ENCODE measurements at places on chromosomes 12 and 14. TPM values are rescaled to one million over a fixed set of nuclear protein-coding genes. Genes with fewer than 3 reads are reported as not detected.
A peak's percentile ranks its signal among the peaks of the same experiment; 100 is the strongest.

DPPA3 gene
- not detected for total RNA-seq

CLEC4D gene
- total RNA-seq: not detected

ALDH2 gene
- total RNA-seq: 28.0 TPM

OAS2 gene
- 139 TPM for total RNA-seq

HOXC4 gene
- 1.1 TPM for total RNA-seq

MIP gene
- total RNA-seq: not detected

TAS2R19 gene
- total RNA-seq: 3.5 TPM

DNA sequence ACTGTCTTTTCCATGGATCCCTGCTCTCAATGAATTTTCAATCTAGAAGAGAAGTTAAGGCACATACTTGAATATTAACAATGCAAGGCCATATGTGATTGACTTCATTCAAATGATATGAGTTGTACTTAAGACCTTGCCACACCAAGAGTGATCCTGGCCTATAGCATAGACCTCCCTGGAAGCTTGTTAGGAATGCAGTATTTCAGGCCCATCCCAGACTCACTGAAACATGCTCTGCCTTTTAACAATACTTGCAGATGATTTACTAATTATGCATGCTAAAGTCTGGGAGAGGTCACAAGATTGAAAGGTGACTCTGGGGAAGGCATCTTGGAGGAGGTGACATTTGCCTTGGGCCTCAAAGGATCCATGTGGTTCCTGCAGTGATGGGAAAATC, 43.2 kb downstream of the RFX4 start:
- no peaks in the 10 kb centered on the region for H3K4me1 ChIP-seq
- peaks cover 6% of the 10 kb centered on the region for H3K27me3 ChIP-seq
- H3K27ac ChIP-seq: no peak overlapping the region
- H3K36me3 ChIP-seq: peaks cover 4% of the 10 kb centered on the region
- DNase-seq: no peak

- DNase-seq: no peak
- H3K27ac ChIP-seq: no peak overlapping the region
- H3K4me3 ChIP-seq: no peak overlapping the region
- peaks cover 22% of the 10 kb centered on the region for H3K36me3 ChIP-seq
- H3K4me1 ChIP-seq: no peaks in the 10 kb centered on the region
These were observed 10.5 kb downstream of the CINP start for GRCh38 chr14:102352213-102352612.

DNA sequence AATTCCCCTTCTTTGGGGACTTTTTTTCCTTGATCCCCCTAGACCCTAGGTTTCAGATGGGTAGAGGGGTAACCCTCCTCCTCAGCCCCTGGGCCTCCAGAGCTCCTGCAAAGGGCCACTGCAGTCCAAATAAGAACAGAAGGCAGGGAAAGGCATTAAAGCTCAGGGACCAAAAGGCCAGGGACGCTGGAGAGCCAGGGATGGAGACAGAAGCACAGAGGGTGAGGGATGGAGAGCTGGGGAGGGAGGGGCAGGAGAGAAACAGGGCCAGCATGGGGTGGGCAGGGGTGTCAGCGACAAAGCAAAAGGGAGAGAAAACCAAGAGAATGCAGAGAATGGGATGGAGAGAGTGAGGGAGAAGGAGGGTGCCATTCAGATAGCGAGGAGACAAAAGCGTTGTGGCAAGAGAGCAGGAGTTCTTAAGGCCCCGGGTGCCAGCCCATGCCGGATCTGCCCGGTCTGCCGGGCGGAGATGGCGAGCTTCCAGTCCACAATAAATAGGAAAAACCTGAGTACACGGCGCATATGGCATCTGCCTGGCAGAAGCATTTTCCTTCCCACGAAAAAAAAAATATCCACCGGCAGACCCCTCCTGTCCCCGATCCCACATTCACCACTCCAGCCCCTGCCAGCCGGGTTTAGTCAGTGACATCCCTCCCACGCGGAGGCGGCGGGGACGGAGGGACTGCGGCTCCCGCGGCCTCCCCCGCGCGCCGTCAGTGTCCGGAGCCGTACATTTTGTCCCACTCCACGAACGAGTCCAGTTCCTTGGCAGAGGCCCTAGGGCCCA, 28.6 kb downstream of the FIGNL2 start:
- H3K27ac ChIP-seq: no peak overlapping the region
- DNase-seq: no peak
- peak overlapping the region; percentile 68 for H3K4me3 ChIP-seq
- H3K36me3 ChIP-seq: no peaks in the 10 kb centered on the region
- peaks cover 16% of the 10 kb centered on the region for H3K27me3 ChIP-seq

- peak overlapping the region; percentile 3 for H3K4me3 ChIP-seq
- H3K4me1 ChIP-seq: peaks cover 32% of the 10 kb centered on the region
- H3K27me3 ChIP-seq: no peaks in the 10 kb centered on the region
- no peak overlapping the region for H3K27ac ChIP-seq
- peaks cover 7% of the 10 kb centered on the region for H3K36me3 ChIP-seq
- no peak for DNase-seq
These were observed 28.7 kb downstream of the PPP2R5C start for GRCh38 chr14:101790232-101790631.

GRCh38 chr12:41514907-41515306, 326.8 kb downstream of the PDZRN4 start:
- H3K27ac ChIP-seq: no peak overlapping the region
- no peaks in the 10 kb centered on the region for H3K36me3 ChIP-seq
- H3K4me1 ChIP-seq: no peaks in the 10 kb centered on the region
- H3K4me3 ChIP-seq: no peak overlapping the region

DNA sequence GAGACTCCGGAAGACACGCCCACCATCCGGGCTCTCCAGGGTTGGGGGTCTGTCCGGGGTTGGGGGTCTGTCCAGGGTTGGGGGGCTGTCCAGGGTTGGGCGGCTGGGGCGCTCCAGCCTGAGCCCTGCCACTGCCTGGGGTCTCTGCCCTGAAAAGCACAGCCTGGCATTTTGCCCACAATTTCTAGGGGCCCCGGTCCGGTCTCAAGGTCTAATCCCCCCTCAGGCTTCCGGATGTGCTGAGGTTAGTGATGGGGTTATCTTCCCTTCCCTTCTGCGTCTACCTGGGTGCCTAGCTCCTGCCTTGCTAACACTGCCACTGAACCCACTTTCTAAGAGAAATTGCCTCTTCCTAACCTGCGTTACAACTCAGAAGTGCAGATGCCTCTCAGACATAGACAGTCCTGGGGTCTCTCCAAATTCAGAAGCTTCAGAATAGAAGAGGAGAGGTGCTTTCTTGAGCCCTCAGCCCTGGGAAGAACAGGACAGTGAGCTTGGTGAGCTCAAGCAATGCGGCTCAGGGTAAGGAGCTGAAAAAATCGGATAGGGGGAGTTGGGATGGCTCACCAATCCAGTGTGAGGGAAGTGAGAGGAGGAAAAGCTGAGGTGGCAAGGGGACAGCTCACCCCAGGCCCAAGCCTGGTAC, 5.7 kb downstream of the LHX5 start:
- peak overlapping the region; percentile 5 for H3K4me3 ChIP-seq
- no peaks in the 10 kb centered on the region for H3K36me3 ChIP-seq
- peak overlapping the region; percentile 43 for H3K27ac ChIP-seq
- H3K4me1 ChIP-seq: peaks cover 25% of the 10 kb centered on the region
- no peak for DNase-seq

GRCh38 chr14:90720832-90721231, 95.4 kb downstream of the TTC7B start:
- no peaks in the 10 kb centered on the region for H3K36me3 ChIP-seq
- no peak overlapping the region for H3K4me3 ChIP-seq
- no peaks in the 10 kb centered on the region for H3K27me3 ChIP-seq

GRCh38 chr14:96261053-96261452, 5.0 kb downstream of the BDKRB1 start:
- DNase-seq: no peak
- peaks cover 27% of the 10 kb centered on the region for H3K27me3 ChIP-seq
- no peak overlapping the region for H3K4me3 ChIP-seq

GRCh38 chr12:13635709-13636108, 345.7 kb downstream of the GRIN2B start:
- H3K36me3 ChIP-seq: no peaks in the 10 kb centered on the region
- H3K4me3 ChIP-seq: no peak overlapping the region
- H3K4me1 ChIP-seq: no peaks in the 10 kb centered on the region
- no peaks in the 10 kb centered on the region for H3K27me3 ChIP-seq

DNA sequence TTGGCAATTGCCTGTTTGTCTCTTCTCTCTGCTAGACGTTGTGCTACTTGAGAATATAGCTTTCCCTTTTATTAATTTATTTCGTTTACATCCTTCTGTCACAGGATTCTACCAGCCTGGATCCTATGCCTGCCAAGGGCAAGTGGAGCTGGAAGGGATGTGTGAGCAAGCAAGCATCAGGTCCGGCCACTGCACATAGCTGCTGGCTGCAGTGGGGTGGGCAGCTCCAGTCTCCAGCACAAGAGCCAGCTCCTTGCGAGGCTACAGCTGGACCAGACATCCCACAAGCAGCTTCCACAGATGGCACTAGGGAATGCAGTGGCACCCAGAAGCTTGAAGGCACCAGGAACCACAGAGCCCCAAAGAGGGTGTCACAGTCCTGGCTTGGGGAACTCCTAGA, 225.0 kb downstream of the KCNC2 start:
- H3K27ac ChIP-seq: peak overlapping the region; percentile 58
- H3K36me3 ChIP-seq: no peaks in the 10 kb centered on the region
- no peak overlapping the region for H3K4me3 ChIP-seq

DNA sequence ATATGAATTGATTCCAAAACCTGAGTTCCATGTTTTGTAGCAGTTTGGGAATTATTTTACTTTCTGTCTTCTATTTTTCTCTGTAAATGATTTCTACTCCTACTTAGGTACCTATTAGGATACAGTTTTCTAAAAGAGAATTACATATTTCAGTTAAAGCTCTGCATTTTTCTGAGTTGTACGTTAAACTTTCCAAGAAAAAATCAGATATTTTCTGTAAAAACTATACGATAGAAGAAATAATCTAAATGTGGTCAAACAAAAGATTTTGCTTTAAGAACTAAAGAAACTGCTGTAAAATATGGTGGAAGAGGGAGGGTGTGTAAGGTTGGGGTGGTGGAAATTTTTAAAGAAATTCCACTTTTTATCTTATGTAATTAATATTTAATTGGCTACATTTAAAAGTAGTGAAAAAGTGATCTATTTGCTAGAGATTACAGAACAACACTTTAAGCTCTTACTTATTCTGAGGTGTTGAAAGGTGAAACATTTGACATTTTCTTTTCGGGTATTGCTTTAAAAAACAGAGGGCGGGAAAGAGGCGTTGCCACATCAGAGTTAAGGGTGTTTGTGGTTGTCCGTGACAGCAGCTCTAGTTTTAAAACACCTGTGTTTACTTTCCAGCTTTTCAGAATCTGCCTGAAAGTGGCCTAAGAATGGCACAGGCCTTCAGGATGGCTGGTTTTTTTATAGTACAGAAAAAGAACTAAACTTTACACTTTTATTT, 187.3 kb downstream of the MIPOL1 start:
- no peak overlapping the region for H3K4me3 ChIP-seq
- DNase-seq: no peak
- H3K36me3 ChIP-seq: no peaks in the 10 kb centered on the region
- H3K4me1 ChIP-seq: no peaks in the 10 kb centered on the region
- no peaks in the 10 kb centered on the region for H3K27me3 ChIP-seq
- H3K27ac ChIP-seq: no peak overlapping the region

DNA sequence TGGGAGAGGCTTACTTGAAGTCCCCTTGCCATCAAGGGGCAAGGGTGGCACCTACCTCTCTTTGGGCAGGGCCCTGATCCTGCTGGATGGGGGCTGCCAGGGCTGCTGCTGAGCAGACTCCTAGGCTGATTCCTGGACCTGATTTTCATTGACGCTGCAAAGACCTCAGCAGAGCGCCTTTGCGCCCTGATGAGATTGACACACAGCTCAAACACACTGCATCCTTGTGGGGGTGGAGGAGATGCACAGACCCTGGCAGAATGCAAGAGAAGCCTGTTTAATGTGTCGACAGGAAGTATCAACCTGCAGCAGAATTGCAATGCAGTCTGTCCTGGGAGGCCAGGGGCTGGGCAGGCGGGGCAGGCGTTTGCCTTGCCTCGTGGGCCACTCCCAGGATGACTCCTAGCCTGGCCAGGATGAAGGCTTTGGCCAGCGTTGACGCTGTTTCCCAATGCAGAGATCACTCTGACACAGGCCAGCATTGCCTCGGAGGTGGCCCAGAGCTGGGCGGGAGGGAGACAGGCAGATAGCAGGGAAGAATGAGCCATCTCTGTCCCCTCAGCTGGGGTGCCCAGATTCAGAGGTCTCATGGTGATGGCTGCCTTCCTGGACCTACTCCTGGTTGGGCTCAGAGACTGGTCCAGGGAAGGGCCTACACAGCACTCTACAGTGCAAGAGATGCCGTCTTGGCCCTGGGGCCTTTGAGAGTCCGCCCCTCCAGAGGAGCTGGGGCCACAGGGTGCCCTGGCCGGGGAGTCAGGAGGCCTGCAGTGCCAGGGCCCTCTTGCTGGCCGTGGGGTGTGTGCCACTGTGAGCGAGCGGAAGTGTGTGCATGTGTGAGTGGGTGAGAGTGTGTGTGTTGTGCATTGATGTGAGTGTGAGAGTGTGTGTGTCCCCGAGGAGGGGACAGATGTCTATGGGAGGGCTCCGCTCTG, 108.3 kb downstream of the KIF26A start:
- H3K36me3 ChIP-seq: no peaks in the 10 kb centered on the region
- DNase-seq: no peak
- no peak overlapping the region for H3K4me3 ChIP-seq
- H3K27me3 ChIP-seq: no peaks in the 10 kb centered on the region
- H3K4me1 ChIP-seq: no peaks in the 10 kb centered on the region

DNA sequence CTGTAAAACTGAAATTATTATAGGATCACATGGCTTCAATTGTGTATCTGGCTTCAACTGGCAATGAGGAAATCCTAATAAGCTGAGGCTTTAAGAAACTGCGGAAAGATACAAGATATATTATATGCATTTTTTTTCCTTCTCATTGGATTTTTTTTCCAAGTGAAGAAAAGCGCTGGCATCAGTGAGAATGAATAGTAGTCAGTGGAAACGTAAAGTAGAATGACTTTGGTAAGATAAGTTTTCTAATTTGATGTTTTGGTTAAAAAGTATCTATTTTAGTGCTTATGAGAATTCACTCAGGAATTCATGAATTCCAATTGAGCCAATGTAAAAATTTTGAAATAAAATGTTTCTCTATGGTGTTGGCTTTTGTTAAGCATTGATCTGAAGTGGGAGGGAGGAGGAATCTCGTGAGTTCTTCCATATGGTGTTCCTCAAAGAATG, 173.5 kb upstream of the FRMD6 start:
- H3K4me3 ChIP-seq: no peak overlapping the region
- H3K27ac ChIP-seq: no peak overlapping the region
- no peak for DNase-seq
- peaks cover 12% of the 10 kb centered on the region for H3K27me3 ChIP-seq

DNA sequence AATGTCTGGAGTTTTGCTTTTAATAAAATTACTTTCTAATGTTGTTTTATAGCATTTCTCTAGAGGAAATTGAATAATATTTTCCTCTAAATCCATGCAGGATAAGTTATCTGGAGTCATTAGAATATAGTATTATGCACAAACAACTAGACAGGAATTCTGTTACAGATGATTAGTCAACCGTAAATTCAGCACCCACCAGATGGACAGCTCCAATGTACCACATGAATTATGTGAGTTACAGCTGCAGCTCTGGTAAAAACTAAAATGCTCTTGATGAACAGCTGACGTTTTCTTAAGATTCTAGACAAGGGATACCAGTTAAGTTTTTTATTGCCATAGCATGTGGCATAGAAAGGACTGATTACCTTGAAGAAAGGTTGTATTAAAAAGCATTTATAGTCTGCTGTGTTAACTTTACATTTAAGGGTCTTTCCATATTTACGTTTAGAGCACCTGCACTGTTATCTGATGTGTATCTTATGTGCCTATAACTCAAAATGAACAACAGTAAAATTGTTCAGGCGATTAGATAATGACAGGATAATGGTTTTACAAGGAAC, 321.4 kb upstream of the LRFN5 start:
- DNase-seq: no peak
- no peaks in the 10 kb centered on the region for H3K27me3 ChIP-seq
- no peak overlapping the region for H3K4me3 ChIP-seq

- no peaks in the 10 kb centered on the region for H3K27me3 ChIP-seq
- DNase-seq: no peak
- no peak overlapping the region for H3K4me3 ChIP-seq
- H3K27ac ChIP-seq: no peak overlapping the region
These were observed 34.2 kb downstream of the AACS start for GRCh38 chr12:125099409-125099782.
